Mammary epithelial cell (primary cell): ENCODE measurements at places on chromosomes 1 and 21. TPM values are rescaled to one million over a fixed set of nuclear protein-coding genes. Genes with fewer than 3 reads are reported as not detected.

SHE gene
- total RNA-seq = 0.33 TPM

IL22RA1 gene
- total RNA-seq = 0.50 TPM

HSPA6 gene
- total RNA-seq = 0.45 and 0.82 TPM in 2 replicates

PRR9 gene
- total RNA-seq = 0.24 TPM in 1 of 2 replicates, not detected in the other

CCDC17 gene
- 1.8 TPM for total RNA-seq

LRRC41 gene
- 76.7 and 82.5 TPM in 2 replicates for total RNA-seq

TENT5C gene
- 0.11 and 0.35 TPM in 2 replicates for total RNA-seq

MINDY1 gene
- 9.1 and 17.6 TPM in 2 replicates for total RNA-seq

LCK gene
- not detected for total RNA-seq

SPATA46 gene
- not detected in 2 replicates for total RNA-seq

SPRR2A gene
- total RNA-seq = not detected

PALMD gene
- total RNA-seq = 36.7 TPM

RBM8A gene
- 80.2 TPM for total RNA-seq

SLFNL1 gene
- 0.12 and 0.16 TPM in 2 replicates for total RNA-seq

CFHR1 gene
- total RNA-seq = not detected in 2 replicates

UBE2U gene
- not detected in 2 replicates for total RNA-seq

LCE6A gene
- total RNA-seq = not detected in 2 replicates

ELAPOR1 gene
- total RNA-seq = 1.0 and 1.1 TPM in 2 replicates

GPR37L1 gene
- not detected for total RNA-seq

ATF6 gene
- 21.9 and 39.2 TPM in 2 replicates for total RNA-seq

IL6R gene
- total RNA-seq = 28.7 TPM

ZNF593OS gene
- 0.50 TPM for total RNA-seq

MPC2 gene
- 54.9 and 61.9 TPM in 2 replicates for total RNA-seq

NPHS2 gene
- not detected for total RNA-seq

PPOX gene
- total RNA-seq = 15.6 and 17.0 TPM in 2 replicates

BTBD8 gene
- 4.8 TPM for total RNA-seq

RGS18 gene
- total RNA-seq = not detected

CD1C gene
- not detected for total RNA-seq

SRSF4 gene
- 93.1 and 96.3 TPM in 2 replicates for total RNA-seq

AMIGO1 gene
- total RNA-seq = 1.8 TPM

GCSAML gene
- not detected in 2 replicates for total RNA-seq

ETNK2 gene
- 17.2 TPM for total RNA-seq

WDR64 gene
- total RNA-seq = not detected in 2 replicates

CACNA1S gene
- not detected in 2 replicates for total RNA-seq

EPS8L3 gene
- not detected for total RNA-seq

DISP3 gene
- 0.14 TPM in 1 of 2 replicates, not detected in the other for total RNA-seq

PADI2 gene
- 0.53 and 1.3 TPM in 2 replicates for total RNA-seq

NMNAT1 gene
- total RNA-seq = 11.1 and 15.3 TPM in 2 replicates

PAQR6 gene
- total RNA-seq = 7.6 and 11.0 TPM in 2 replicates

TRNAU1AP gene
- total RNA-seq = 21.3 TPM

NRIP1 gene
- 32.8 and 40.8 TPM in 2 replicates for total RNA-seq

CXADR gene
- 5.5 and 8.6 TPM in 2 replicates for total RNA-seq

THEM5 gene
- not detected in 2 replicates for total RNA-seq

SMIM11 gene
- 5.0 TPM for total RNA-seq

MCM3AP gene
- 57.2 TPM for total RNA-seq

OR2T8 gene
- total RNA-seq = 0.17 TPM

MYBPHL gene
- total RNA-seq = 0.99 and 1.7 TPM in 2 replicates

CRNN gene
- not detected for total RNA-seq

STUM gene
- total RNA-seq = 0.05 TPM in 1 of 2 replicates, not detected in the other

SLC9C2 gene
- total RNA-seq = not detected in 2 replicates

TMEM79 gene
- total RNA-seq = 5.0 TPM

PCNT gene
- total RNA-seq = 30.3 and 40.3 TPM in 2 replicates
